NCI-H524 (cell line): ENCODE measurements at places on chromosomes 4 and X.

- DNase-seq: peak; percentile 59
Observed at GRCh38 chr4:153083447-153083947, 120.7 kb upstream of the TRIM2 start.

DNA sequence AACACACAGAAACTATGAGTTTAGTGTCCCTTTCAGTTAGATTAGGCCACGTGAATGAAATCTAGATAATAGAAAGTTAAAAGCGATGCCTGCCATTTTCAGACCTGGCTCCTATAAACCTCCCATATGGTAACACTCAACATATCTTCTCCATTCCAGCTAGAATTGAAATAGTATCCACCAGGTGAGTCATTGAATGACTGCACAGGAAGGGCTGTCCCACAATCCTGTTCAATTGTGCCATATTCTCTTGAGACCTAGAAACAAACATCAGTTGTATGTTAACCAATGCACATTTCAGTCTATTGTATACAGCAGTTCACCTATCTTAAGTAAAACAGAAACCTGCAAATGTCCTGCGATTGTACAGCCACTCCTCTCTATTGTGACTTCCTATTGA is 659.3 kb upstream of the SLIT2 start:
- DNase-seq: no peak

- DNase-seq: no peak
Observed at GRCh38 chrX:14073556-14073955, 43.9 kb upstream of the GEMIN8 start.

DNA sequence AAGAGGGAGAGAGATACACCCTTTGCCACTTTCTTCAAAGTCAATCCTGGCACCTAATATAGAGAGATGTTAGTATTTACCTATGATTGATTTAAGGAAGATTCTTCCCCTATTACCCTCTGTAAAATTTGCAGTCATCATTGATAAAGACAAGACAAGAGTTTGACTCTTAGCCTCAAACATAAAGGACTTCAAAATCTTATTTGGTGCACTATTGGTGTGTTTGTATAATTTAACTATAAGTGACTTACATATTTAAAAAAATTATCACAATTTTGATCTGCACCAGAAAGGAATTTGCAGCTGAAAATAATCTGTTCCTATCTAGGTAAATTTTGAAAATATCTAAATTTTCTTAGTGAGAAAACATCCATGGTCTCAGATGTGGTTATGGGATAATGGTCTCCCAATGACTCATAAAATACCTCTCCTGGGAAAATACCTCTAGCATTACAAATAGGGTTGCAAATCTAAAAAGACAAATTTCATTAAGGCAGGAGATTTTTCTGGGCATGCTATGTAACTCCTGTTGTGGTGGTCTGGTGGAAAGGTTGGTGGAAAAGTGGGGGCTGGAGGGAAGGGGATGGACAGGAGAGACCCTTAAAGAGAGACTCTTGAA is 173.6 kb upstream of the MED14 start:
- DNase-seq: no peak

DNA sequence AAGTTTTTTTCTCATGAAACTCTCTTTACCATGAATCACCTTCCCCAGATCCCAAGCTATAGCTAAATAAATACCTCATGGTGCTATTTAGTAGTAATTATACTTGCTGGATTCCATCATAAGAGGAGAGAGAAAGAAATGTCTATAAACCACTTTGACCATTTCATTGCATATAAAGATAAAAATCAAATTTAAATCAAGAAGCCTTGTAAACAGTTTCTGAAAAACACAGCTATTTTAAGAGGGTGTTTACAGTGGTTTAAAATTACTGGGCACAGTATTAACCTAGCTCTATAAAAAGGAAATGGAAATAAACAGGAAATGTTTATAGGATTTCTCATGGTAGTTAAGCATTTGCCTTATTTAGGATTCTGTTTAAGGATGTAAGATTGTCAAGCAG is 637.9 kb downstream of the ADGRL3 start:
- DNase-seq: no peak

DNA sequence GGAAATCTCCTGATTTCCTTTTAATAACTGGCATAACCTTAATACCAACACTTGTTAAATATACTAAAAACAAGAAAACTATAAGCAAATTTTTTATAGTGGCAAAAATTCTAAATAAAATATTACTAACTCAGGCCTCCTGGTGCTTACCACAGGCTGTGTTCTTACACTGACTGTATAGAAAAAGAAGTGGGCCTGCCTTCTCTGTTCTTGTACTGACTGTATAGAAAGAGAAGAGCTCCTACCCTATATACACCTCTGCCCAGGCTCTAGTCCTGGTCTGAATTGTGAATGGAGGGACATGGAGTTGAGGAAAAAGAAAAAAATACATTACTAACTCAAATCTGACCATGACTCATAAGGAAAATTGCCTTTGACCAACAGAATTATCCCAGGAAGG is 7.5 kb downstream of the ZNF41 start:
- no peak for DNase-seq

GRCh38 chr4:98480535-98480934 is 177.9 kb downstream of the TSPAN5 start:
- DNase-seq: no peak

- peak; percentile 89 for DNase-seq
Observed at GRCh38 chr4:7335344-7336066, 99.2 kb downstream of the PSAPL1 start.

DNA sequence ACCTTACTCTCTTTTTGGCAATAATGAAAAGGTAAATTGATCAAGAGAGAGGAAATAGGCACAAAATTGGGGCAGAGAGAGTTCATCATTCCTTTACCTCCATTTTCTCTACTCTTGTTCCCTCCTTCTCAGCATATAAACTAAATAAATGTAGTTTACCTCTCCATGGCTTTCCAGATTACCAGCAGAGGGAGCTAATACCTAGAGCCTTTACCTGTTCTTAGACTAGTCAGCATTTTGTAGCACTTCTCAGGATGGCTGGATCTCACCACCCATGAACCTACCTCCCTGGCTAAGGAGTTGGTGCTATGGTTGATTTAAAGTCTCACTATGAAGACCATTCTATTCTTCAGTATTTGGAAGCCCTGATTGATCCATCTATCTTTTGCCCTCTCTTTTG is 15.7 kb downstream of the OFD1 start:
- DNase-seq: peak; percentile 60

DNA sequence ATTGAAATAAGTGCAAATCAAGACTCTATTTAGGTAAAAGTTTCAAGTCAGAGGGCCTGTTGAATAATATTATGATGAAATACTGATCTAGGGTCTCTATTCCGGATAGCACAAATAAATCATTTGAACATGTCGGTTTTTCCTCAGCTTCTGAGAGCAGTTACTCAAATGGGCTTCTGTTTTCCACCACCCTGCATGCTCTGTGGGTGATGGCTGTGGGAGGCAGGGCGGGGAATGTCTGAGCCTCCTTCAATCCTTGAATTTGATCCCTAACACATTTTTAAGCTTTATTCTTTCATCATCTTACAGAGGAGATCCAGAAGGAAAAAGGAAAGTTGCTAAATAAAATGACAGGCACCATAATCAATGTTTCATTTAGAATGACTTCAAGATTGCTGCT is 8.5 kb downstream of the UNC5C start:
- DNase-seq: no peak

DNA sequence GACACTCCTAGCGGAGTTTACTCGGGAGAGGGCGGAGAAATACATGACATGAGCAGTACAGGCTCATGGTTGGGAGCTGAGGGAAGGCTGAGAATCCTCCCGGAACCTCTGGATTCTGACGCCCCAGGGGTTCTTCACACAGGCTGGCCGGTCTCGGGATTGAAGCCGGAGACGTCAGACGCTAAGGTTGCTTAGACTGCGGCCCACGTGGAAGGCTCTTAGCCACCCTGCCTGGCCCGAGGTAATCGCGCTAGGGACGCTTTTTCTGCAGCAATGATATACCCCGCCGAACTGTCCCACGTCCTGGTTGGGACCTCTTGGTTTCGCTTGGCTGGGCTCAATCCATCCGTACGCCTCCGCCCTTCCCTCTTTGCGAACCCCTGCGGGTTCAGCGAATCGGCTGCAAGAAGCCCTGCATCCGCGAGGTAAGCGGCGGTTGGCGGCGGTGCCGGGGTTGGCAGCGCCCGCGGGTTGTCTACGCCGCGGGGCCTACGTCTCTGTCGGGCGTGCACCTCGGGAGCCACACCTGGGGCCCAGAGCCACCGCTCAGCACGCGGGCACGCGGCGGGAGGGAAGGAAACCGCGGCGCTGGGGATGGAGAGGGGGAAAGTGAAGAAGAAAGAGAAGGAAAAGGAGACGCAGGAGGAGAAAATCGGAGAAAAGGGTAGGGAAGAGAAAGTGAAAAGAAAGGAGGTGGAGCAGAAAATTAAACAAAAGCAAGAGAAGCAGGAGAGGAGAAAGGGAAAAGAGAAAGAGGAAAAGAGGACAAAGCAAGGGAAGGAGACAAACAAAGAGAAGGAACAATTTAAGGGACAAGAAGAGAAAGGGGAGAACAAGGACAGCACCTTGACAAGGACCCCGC is at the start of gene ARL9:
Gene ARL9 (plus strand): TSS at position 523 of the 862 bp plus-strand sequence. CDS start 72 bp downstream, at position 595.
- DNase-seq: peak; percentile 4

- DNase-seq: no peak
Observed at GRCh38 chr4:70678383-70678999, 9.8 kb upstream of the UTP3 start.

- no peak for DNase-seq
Observed at GRCh38 chr4:83629945-83630721, 94.2 kb downstream of the GPAT3 start.

- DNase-seq: no peak
Observed at GRCh38 chr4:158826882-158827281, 58.1 kb downstream of the FNIP2 start.

DNA sequence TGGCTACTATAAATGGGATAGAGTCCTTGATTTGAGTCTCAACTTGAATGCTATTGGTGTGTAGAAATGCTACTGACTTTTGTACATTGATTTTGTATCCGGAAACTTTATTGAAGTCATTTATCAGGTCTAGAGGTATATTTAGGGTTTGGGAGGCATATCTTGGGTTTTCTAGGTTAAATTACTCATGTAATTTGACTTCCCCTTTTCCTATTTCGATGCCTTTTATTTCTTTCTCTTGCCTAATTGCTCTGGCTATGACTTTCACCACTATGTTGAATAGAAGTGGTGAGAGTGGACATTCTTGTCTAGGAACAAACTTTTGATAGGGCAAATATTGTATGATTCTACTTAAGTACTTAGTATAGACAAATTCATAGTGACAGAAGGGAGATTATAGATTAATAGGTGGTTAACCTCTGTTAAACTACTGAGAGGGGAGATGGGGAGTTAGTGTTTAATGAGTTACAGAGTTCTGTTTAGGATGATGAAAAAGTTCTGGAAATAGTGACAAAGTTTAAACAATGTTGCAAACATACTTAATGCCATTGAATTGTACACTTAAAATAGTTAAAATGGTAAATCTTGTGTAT is 22.8 kb upstream of the HSPA4L start:
- no peak for DNase-seq

- DNase-seq: no peak
Observed at GRCh38 chr4:95694411-95694810, 145.5 kb upstream of the PDHA2 start.

GRCh38 chr4:24978291-24979075 is 52.3 kb downstream of the LGI2 start:
- no peak for DNase-seq

GRCh38 chrX:40310016-40310415 is 212.3 kb upstream of the BCOR start:
- no peak for DNase-seq

GRCh38 chrX:10160211-10160610 is 3.4 kb downstream of the CLCN4 start:
- DNase-seq: no peak

DNA sequence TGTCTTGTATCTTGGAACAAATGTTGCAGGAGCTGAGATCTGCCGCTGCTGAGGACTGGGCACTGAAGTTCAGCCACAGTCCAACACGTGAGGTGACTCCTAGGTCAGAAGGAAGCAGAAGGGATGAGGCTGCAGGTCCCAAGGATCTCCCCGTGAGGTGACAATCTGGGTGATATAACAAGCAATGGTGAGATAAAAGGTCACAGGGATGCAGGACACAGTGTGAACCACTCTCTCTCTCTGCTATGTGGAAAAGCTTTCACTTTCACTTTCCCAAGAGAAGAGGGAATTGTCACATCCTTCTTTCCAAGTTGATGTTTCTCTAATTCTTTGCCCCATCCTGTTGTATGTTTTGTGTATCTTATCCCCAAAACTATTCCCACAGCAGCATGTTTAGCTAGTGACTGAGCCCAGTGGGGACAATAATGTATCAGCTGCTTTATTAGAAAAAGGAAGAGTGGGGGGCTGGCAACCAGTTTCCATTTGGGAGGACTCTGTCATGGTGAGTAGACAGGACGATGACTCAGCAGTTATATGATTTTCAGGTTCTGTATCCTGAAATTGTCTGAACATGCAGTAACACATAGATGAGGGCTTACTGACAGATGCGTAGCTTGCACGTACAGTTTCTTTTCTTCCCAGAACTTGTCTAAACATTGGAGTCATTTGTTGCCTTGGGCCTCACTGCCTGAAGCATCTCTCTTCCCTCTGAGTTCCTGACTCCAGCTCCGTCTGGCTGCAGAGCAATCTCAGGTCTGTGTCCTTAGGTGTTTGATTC is 1415.8 kb upstream of the TENM3 start:
- DNase-seq: no peak
